ENCODE measurements at places on chromosomes 1 and 21.

- no peak for DNase-seq
Observed at GRCh38 chr1:89669441-89669840, 36.5 kb downstream of the LRRC8C start.

- no peak for DNase-seq
Observed at GRCh38 chr1:32859915-32860314, 10.8 kb downstream of the FNDC5 start.

GRCh38 chr1:150257624-150258585, at the start of gene CA14:
Gene CA14, plus strand, starts transcription at chr1:150257774. Its CDS starts 355 bp downstream, at chr1:150258129.
- DNase-seq, result no peak

DNA sequence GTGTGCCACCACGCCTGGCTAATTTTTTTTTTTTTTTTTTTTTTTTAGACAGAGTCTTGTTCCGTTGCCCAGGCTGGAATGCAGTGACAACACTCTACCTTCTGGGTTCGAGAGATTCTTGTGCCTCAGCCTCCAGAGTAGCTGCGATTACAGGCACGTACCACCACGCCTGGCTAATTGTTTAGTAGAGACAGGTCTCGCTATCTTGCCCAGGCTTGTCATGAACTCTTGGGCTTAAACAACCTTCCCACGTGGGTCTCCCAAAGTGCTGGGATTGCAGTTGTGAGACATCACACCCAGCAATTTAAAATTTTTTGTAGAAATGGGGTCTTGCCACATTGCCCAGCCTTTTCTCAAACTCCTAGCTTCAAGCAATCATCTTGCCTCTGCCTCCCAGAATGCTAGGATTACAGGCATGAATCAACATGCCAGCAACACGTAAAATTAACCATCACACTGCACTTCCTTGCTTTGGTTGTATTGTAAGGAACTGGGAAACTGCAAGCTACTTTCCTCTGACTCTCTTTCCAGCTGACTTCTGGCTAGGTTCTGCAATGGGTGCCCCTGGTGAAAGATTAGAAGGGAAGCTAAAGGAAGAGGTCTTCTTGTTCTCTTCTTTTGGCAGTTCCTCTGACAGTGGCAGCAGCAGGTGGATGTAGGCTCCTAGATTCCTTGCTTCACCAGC, 13.9 kb upstream of the IL6R start:
- no peak for DNase-seq

GRCh38 chr1:159959451-159959850, 5.4 kb upstream of the SLAMF9 start:
- no peak for DNase-seq

GRCh38 chr1:39205781-39206464, 1.4 kb downstream of the MACF1 start:
- peak; percentile 24 for DNase-seq

DNA sequence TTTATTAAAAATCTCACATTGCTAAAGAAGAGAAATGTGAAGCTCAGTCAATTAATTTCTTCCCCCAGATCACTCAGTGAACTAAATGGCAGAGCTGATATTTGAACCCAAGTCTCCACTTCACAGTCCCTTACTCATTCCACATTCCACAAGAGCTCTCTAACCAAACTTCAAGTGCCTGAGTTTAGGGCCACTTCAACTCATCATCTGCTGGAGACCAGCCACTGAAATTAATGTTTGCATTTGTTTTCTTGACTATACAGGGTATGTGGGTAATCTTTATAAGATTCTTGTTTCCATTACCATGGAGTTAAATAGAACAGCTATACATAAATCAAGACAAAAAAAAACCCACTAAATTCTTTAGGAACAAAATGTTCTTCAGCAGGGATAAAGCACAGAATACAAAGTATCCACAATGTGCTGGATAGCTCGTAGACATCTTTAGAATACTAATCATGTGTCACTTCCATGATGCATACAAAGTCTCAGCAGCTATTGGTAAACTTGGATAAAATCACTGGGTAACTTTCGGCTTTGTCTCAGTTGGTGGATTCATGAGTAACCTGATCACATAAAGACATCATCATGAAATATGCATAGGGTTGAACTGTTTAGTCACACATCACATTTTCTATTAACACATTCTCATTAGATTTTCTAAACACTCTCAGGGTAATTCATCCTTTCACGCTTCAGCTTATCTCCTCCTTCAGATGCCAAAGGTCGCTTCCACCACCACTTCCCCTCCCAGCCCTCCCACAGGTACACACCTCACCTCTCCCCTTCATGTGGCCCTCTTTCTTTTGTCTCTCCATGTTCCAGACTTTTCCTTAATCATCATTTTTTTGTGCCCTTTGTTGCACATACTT, 89.8 kb downstream of the LRRC53 start:
- peak; percentile 8 for DNase-seq

GRCh38 chr1:96329121-96329520, 392.5 kb upstream of the PTBP2 start:
- DNase-seq, result peak; percentile 60

DNA sequence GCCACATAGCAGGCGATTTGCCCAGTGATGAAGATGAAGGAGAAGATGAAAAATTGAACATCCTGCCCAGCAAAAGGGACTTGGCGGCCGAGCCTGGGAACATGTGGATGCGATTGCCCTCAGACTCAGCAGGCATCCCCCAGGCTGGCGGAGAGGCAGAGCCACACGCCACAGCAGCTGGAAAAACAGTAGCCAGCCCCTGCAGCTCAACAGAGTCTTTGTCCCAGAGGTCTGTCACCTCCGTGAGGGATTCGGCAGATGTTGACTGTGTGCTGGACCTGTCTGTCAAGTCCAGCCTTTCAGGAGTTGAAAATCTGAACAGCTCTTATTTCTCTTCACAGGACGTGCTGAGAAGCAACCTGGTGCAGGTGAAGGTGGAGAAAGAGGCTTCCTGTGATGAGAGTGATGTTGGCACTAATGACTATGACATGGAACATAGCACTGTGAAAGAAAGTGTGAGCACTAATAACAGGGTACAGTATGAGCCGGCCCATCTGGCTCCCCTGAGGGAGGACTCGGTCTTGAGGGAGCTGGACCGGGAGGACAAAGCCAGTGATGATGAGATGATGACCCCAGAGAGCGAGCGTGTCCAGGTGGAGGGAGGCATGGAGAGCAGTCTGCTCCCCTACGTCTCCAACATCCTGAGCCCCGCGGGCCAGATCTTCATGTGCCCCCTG, 3.3 kb downstream of the ZBTB18 start:
- no peak for DNase-seq
